ENCODE measurements at places on chromosomes 1 and 21. TPM values are rescaled to one million over a fixed set of nuclear protein-coding genes. Genes with fewer than 3 reads are reported as not detected.

DNA sequence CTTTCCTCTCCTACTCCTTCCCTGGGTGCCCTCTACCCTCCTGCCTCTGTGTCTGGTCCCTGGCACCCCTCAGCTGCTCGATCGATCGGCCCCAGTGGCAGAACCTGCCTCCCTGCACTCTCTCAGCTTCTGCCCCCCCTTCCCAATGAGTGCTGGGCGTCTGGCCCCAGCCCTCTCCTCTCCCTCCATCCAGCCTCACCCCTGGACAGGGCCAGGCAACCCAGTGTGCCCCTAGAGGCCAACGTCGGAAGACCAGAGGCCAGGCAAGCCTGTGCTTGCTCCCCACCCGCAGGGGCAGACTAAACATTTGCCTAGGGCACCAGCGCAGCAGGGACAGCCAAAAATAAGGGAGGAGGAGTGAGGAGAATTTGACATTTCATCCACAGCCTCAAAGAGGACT lies 43.5 kb downstream of the LGR6 start:
- H3K27ac ChIP-seq = no peak overlapping the region
- no peaks in the 10 kb centered on the region for H3K36me3 ChIP-seq
- no peaks in the 10 kb centered on the region for H3K27me3 ChIP-seq
- no peaks in the 10 kb centered on the region for H3K4me1 ChIP-seq

- H3K27me3 ChIP-seq = no peaks in the 10 kb centered on the region
- no peak overlapping the region for H3K27ac ChIP-seq
- no peaks in the 10 kb centered on the region for H3K4me1 ChIP-seq
- no peaks in the 10 kb centered on the region for H3K36me3 ChIP-seq
Measured at GRCh38 chr21:33789697-33790096, 125.9 kb downstream of the ATP5PO start.

DNA sequence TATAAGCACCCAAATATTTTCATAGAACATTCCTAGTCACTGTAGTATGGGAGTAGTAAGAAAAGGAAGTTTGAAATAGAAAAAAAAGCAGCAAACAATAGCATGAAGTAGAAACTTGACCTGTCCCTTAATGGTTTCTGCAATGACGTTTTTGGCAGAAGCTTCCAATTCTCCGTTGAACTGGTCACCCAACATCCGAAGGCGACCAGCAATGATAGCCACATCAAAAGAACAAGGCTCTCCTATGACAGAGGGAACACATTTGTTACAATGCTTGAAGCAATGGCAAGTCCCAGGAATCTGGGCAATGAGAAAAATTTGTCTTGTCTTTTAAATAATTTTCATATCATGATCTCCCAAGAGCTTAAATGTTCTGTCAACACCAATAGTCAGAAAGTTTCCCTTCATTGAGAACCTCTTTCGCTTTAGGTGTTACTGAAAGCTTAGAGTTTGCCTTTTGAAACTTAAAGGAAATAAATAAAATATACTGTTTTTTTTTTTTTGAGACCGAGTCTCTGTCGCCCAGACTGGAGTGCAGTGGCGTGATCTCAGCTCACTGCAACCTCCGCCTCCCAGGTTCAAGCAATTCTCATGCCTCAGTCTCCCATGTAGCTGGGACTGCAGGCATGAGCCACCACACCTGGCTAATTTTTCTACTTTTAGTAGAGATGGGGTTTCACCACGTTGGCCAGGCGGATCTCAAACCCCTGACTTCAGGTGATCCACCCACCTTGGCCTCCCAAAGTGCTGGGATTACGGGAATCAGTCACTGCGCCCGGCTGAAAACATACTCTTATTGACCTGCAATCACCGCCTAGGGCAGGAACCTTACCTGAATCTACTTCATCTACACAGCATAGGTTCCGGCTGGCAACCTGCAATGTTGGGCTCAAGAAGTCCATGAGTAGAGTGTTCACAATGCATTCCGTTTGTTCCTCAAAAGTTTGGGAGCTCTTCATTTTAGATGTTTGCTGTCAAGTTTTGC lies 672 bp downstream of the BCL2L15 start:
- DNase-seq = peak; percentile 59
- no peaks in the 10 kb centered on the region for H3K27me3 ChIP-seq
- H3K4me3 ChIP-seq = peak overlapping the region; percentile 36
- H3K36me3 ChIP-seq = no peaks in the 10 kb centered on the region
- H3K27ac ChIP-seq = peak overlapping the region; percentile 81

The KCNK2 gene
- 0.56 TPM for total RNA-seq

The NLRP3 gene
- 2.2 TPM for total RNA-seq
